ENCODE measurements at places on chromosomes 7 and 10. TPM values are rescaled to one million over a fixed set of nuclear protein-coding genes. Genes with fewer than 3 reads are reported as not detected.

Gene PTN
- total RNA-seq, result not detected

Gene SPAG6
- total RNA-seq, result not detected

Gene STEAP2
- 5.4 TPM for total RNA-seq

Gene SLC12A9
- total RNA-seq, result 16.0 TPM

Gene FBXL13
- 0.42 TPM for total RNA-seq

Gene HOXA1
- 3.6 TPM for total RNA-seq

Gene PRKCQ
- total RNA-seq, result 4.2 TPM

Gene ADIRF
- not detected for total RNA-seq

Gene AKR1C4
- total RNA-seq, result 0.18 TPM

Gene ATG9B
- 0.14 TPM for total RNA-seq

Gene THNSL1
- 4.4 TPM for total RNA-seq

Gene ANKRD30A
- 0.64 TPM for total RNA-seq

Gene EN2
- 1.0 TPM for total RNA-seq

Gene SH2D4B
- total RNA-seq, result not detected

Gene CREB5
- total RNA-seq, result 4.8 TPM

Gene CABCOCO1
- total RNA-seq, result not detected

Gene ADRB1
- 0.54 TPM for total RNA-seq

Gene MYOF
- total RNA-seq, result 227 TPM

Gene LRRD1
- total RNA-seq, result not detected

Gene CFAP58
- 0.07 TPM for total RNA-seq

Gene AVL9
- total RNA-seq, result 29.5 TPM

Gene RTKN2
- total RNA-seq, result 0.84 TPM

Gene VAX1
- total RNA-seq, result 1.3 TPM

Gene INHBA
- total RNA-seq, result 0.78 TPM

Gene SLC26A5
- total RNA-seq, result not detected

Gene HOXA2
- total RNA-seq, result 1.4 TPM

Gene USP6NL
- 14.8 TPM for total RNA-seq

Gene ZNF273
- 2.4 TPM for total RNA-seq

Gene POR
- 154 TPM for total RNA-seq

Gene AHCYL2
- total RNA-seq, result 7.3 TPM

Gene ZNF3
- total RNA-seq, result 19.8 TPM

Gene SPDYE1
- total RNA-seq, result not detected

Gene WEE2
- total RNA-seq, result not detected

Gene SMC3
- total RNA-seq, result 44.0 TPM

Gene BEND7
- 14.5 TPM for total RNA-seq

Gene HOXA6
- total RNA-seq, result 2.5 TPM

Gene TUBAL3
- 0.52 TPM for total RNA-seq

Gene CHCHD1
- 72.9 TPM for total RNA-seq

Gene ACTA2
- 22.0 TPM for total RNA-seq

Gene ST8SIA6
- total RNA-seq, result 0.13 TPM
